ENCODE measurements at places on chromosomes 11 and 22. TPM values are rescaled to one million over a fixed set of nuclear protein-coding genes. Genes with fewer than 3 reads are reported as not detected.

DNA sequence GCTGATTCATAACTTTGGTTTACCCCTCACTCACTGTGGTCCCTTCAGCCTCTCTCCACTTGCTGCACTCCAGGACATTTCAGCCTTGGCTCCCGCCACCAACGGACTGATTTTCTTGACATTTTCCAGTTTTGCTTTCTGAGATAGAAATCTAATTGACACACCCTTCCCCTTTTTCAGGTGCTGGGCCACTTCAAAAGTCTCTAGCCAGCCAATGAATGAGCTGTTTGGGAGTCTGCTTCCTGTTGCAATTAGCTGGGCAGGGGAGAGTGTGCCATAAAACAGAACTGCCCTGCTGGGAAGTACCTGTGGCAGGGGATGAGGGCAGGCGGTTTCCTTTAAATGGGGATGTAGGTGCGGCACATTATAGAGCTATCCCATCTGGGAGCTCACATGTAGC is 21.1 kb upstream of the PLET1 start:
- no peak for DNase-seq

DNA sequence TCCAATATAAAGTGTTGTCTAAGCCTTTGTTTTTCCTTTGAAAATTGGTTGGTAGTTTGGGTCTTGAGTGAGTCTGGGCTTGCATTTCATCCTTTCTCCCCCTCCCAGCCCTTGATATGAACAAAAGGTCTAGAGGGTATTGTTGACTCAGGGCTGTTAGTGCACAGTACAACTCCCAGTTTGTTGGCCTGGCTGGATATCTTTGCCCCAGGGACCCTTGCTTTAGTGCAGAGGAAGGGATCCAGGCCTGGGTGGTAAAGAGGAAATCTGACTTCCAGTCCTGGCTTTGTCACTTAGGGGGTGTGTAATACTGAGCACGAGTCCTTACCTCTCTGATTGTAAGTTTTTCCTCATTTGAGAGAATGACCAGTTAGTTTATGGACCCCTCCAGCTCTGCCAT is 330.4 kb downstream of the TMEM135 start:
- no peak for DNase-seq

DNA sequence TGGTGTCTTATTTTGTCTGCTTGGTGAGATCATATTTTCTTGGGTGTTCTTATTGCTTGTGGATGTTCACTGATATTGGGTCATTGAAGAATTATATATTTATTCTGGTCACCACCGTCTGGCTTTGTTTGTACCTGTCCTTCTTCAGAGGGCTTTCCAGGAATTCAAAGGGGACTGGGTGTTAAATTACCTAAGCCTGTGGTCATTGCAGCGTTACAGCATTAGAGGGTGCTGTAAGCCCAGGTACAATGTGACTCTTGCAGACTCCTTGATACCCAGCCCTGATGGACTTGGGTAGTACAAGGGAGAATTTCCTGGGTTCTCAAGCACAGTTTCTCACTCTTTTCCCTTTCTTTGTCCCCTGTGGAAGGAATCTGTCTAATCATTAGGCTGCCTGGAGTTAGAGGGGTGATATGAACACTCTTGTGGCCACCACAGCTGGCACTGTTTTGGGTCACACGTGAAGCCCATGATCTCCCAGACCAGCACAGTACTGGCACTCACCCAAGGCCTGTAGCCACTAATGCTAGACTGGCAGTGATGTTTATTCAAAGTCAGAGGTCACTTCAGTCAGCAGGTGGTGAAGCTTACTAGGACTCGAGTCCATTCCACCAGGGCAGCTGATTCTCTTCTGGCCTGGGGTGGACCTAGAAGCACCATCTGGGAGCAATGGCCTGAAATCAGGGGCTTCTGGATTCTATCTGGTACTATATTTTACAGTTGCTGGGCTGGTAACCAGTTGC is 56.1 kb upstream of the NARS2 start:
- DNase-seq, result no peak

DNA sequence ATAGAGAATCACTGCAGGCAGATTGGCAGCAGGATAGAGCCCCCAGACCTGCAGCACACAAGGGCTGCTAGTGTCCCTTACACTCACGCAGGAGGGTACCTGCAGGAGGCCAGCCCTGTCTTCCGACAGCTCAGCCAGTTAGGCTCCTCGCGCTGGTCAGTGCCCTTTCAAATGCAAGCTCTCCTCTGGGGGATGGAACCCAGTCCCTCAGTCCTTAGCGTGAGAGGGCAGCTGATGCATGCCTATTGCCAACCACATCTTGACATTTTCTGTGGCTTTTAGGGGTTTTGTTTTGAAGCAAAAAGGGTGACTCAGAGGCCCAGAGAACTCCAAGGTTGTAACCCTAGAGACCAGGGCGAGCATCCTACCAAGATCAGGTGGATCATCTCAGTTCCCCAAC is 40.0 kb downstream of the WNT11 start:
- DNase-seq, result no peak

GRCh38 chr11:126305699-126306098 is 1.8 kb downstream of the DCPS start:
- DNase-seq, result no peak

DNA sequence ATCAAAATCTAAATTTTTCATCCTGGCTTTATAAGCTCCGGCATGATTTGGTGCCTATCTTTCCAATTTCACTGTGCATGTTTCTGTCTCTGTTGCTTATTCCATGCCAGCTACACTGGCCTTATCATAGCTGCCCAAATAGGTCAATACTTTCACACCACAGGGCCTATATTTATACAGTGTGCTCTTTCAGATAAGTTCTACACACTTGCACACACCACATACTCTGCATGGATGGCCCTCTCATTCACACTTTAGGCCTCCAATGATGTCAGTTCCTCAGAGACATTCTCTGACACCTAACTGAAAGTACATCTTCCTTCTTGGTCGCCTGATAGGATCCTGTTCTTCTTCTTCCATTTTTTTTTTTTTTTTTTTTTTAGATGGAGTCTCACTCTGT is 7.0 kb downstream of the ALG8 start:
- no peak for DNase-seq

Gene RBX1
- total RNA-seq, result 67.6 TPM
